ENCODE measurements at places on chromosomes 2 and 18.

DNA sequence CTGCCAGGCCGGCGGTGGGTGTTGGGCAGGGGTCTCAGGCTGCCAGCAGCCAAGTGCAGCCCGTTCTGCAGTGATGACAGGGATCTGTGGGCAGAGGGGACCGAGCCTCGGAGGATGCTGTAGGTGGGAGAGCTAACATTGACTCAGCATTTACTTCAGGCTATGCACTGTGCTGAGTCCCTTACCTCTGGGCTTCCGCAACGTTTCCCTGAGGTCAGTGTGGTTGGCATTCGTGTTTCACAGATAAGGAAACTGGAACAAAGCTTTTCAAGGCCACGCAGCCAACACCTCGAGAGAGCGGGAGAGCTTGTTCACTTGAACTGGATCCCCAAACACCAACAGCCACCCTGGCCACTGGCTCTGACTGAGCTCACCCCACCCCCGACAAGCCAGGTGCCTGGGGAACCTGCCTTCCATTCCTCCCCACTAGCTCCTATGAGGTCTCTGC is 839 bp upstream of the GPR148 start:
- no peak for DNase-seq

DNA sequence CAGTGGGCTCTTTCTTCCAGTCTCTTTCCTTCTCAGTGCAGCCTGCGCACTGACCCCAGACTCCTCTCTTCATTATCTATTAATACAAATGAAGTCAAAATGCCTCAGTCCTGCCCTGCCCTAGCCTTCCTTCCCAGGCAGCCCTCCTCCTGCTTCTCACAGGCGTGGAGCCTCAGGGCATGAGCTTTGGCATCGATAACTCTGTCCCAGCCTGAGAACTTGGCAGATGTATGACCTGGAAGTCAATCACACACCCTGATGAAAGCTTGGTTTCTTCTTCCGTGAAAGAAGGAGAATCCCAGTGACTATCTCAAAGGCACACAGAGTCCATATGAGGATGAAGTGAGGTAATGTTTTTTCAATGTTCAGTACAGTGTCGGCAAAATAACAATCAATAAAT is 600.7 kb upstream of the ID2 start:
- no peak for DNase-seq

GRCh38 chr2:97723156-97724072 is 10.0 kb downstream of the ZAP70 start:
- DNase-seq = no peak

- no peak for DNase-seq
Observed at GRCh38 chr2:109398366-109399015, 215.3 kb downstream of the SEPTIN10 start.

DNA sequence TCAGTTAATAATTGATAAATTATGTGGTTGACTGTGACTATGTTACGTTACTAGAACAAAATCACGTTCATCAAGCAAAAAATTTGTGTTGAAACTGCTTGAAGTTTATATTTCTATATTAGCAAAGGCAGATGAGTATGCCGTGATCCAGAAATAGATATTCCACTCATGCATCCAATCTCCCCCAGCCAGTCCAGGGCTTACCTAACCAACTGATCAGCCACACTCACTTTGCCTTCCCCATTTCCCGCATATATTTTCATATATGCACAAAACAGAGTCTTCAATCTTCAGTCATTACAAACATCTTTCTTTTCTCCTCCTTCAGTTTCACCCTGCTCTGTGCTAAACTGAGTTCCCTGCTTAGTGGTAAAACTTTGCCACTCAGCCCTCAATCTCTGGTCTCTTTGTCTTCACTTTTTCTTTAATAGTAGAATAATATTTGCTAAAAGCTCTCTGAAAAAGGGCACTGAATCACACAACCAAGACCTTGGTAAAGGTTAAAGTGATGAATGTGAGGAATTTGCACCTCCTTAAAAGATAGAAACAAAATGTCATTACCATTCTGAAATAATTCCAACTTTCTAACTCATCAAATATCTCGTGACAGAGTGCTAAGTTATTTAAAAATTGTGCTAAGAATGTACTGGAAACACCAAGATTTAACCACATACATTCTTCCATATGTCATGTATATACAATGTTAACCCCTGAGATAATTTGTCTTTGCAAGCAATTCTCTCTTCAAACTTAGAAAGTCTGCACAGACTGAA is 893.2 kb upstream of the CRIM1 start:
- no peak for DNase-seq

DNA sequence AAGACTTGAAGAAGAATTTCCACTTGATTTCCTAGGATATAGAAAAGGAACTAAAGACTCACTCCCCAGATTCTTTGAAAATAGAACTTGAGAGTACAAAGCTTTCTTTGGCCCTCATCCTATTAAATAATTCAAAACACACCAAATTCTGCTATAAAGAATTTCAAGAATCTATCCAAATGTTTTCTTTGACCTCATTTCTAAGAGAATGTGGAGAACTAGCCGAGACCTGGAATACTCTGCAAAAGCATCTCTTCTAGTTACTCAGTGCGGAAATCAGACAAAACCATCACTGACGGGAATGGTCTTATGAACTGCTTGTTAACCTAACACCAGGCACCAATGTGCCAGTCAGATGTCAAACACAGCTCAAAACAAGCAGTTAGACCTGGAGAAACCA is 44.2 kb upstream of the ARL5A start:
- no peak for DNase-seq

DNA sequence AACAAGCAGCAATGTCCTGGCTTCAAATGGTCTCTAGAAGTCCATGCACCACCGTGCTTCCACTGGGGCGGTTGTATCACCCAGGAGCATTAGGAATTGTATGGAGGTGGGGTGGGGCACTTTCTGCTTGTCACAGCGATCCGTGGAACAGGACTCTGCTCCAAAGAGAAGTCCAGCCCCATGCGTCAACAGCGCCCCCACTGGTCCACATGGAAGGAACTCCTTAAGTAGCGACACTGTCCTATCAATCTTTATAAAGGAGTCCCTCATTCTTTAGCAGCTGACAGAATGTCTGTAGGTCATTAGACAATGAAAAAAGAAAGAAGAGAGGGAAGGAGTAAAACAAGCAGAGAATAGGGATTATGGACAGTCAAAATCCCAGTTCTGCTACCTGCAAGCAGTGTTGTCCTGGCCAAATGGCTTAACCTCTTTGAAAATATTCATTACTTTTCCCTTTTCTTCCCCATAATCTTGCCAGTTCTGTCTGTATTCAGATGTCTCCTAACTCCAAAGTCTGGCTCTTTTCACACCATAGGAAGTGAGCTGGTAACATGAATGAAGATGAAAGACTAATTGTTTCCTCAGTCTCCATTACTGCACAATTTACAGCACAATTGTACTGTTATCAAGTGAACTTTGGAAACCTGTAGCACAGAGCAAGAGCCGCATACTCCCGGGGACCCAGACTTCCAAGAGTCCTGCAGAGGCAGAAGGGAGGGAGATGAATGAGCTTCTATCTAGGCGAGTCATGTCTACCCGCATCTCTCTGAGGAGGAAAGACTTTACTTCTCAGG is 9.9 kb downstream of the NFE2L2 start:
- no peak for DNase-seq

DNA sequence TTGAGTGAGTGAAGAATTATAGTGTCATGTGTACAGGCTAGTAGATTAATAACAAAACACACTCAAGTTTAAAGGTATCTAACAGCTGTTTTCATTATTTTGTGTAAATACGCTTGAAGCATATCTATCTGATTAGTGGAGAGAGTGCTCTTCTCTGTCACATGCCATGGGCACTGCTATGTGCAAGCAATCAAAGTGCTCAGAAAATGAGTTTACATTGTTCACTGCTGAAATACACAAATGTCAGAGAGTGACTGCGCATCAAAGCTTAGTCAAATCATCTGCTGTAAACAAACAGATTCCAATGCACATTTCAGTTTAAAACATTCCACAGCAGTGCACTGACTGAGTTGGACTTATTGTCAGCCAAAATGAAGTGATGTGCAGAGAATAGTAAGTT is 423.4 kb downstream of the ZEB2 start:
- DNase-seq = peak; percentile 52
